ENCODE measurements at places on chromosomes 2 and 18.

- no peak for DNase-seq
Measured at GRCh38 chr2:147836099-147836498, 8.7 kb upstream of the ACVR2A start.

DNA sequence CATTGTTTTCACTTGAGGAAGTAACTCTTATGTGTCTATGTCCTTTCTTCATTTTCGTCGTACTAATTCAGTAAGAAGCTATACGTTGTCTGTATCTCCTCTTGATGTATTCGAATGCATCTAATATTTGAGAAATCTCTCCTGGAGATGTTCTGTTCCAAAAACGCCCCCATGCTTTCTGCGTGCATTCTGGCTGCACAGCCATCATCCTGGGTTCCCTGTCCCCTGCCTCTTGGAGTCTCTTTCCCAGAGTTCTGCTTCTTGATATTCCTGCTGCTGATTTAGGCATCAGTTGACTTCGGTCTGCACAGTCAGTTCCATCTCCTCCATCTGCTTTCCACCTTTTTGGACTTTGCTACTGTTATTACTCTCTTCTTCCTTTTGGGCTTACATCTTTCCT is 13.5 kb downstream of the PNO1 start:
- no peak for DNase-seq

- DNase-seq, result no peak
Measured at GRCh38 chr2:30178618-30179434, 32.0 kb downstream of the YPEL5 start.

DNA sequence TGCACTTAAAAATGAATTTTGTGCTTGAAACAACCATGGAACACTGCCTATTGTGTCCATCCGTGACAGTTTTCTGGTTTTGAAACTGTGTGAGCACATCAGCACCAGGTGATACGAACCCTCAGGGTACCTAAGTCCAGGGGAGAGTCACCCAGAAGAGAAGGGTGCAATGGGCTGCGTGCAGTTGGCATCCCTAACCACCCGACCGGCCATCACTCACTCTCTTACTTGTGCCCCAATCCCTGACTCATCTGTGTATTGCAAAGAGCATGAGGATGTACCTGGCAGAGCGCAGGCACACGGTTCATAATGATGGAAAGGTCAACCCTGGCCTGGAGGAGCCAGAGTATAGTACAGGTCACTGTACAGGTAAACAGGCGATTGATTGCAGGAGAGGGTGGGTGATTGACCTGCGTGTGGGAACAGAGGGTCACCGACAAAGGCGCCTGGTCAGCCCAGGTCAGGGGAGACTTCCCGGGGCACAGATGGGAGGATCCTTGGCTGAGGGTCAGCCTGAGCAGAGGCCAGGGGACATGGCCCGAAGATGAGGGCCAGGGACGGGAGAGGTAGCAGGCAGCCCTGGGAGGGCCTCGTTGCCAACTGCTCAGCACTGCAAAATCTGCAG is 160.3 kb downstream of the SEPTIN10 start:
- no peak for DNase-seq

- DNase-seq, result no peak
Measured at GRCh38 chr2:222672068-222672401, 577 bp downstream of the MOGAT1 start.

GRCh38 chr2:23250371-23250770 is 134.6 kb upstream of the KLHL29 start:
- DNase-seq, result no peak

DNA sequence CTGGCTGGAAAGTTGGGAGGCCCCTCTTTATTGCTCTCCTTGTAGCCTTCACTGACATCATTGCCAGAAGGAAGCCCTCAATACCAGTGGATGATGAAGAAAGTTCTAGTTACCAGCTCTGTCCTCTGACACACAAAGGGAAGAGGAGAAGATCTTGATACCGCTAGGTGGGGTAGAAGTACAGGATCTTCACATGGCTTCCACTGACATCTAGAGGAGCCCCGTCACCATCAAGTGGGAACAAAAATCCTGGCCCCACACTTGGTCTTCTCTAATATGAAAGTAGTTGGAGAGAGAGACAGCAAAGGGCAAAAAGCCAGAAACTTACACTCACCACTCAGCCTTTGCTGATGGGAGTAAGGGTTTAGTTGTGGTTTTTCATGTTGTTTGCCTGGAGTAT is 12.4 kb downstream of the XIRP2 start:
- DNase-seq, result no peak

DNA sequence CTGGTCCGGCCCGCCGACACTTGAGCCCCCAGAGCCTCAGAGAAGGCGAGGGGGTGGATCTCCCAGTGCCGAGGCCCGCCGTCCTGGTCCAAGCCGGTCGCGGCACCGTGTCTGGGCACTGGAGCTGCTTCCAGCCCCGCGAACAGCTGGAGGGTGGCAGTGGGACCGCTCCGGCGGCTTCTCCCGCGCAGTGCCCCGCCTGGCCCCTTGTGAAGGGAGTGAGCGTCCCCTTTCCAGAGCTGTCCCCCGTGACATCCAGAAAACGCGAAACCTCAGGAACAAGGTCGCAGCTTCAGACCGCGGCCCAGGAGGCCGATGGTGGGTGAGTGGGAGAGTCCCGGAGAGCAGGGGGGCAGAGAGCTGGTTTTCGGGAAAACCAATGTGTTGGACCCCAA is 579 bp upstream of the EMX1 start:
- no peak for DNase-seq

- no peak for DNase-seq
Measured at GRCh38 chr18:49812286-49813068, 856 bp downstream of the ACAA2 start.

GRCh38 chr2:136310005-136310495 is 192.1 kb upstream of the CXCR4 start:
- DNase-seq, result peak; percentile 26

DNA sequence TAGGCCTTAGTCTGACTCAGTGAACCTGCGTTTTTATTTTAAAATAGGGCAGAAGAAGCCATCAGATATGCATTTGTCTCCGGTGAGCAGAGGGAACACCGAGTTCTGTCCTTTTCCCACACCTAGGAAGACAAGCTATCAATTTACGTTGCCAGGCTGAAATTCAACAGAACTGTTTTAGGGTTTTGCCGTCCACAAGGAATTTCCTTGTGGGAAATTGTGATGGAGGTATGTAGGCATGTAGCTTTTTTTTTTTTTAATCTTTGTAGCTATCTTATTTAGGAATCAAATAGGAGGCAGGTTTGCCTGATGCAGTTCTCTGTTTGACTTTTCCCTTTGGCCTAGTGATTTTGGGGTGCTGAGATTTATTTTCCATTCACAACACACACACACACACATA is 62.0 kb upstream of the ASAP2 start:
- DNase-seq, result no peak

GRCh38 chr2:131035826-131036231 is 57.4 kb downstream of the FAM168B start:
- no peak for DNase-seq

GRCh38 chr2:176109192-176109901 is 2.3 kb downstream of the HOXD11 start:
- no peak for DNase-seq
